Suppressor macrophage treated with lipopolysaccharide for 4 hours (primary cell): ENCODE measurements at places on chromosomes 11 and 22.

DNA sequence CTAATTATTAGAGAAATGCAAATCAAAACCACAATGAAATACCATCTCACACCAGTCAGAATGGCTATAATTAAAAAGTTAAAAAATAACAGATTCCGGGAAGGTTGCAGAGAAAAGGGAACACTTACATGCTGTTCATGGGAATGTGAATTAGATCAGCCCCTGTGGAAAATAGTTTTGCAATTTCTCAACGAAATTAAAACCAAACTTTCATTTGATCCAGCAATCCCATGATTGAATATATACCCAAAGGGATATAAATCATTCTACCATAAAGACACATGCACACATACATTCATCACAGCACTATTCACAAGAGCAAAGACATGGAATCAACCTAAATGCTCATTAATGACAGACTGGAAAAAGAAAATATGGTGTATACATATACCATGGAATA, 32.5 kb downstream of the NOX4 start:
- DNase-seq: no peak

DNA sequence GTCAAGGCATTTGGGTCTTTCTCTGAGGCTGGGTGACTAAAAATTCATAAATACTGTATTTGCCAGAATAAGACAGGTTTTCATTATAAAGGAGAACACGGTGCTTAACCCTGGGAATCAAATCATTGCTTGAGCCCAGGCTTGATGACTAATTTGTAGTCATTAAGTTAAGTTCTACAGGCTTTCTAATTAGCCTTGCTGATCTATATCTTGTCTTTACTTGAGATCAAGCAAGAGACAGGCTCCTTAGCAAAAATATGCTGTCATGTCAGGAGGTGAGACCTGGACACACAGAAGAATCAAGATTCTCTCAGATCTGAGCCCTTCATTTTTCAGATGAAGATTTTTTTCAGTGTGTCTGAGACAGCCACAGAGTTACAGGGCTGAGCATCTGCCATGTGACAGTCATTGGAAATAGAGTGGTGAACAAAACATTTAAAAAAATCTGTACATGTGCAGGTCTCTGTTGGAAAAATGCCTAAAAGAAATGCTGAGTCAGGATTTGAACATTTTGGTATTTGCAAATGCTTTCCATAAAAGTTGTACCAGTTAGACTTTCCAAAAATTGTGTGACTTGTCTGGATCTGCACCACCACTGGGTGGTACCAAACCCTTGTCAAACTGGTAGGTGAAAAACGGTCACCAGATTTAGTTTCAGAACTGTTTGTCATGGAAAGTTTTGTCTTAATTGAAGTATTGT, 14.6 kb downstream of the ACAT1 start:
- DNase-seq: no peak

GRCh38 chr22:36360871-36361383, 26.8 kb downstream of the MYH9 start:
- no peak for DNase-seq

- no peak for DNase-seq
These were observed 9.4 kb downstream of the CCDC88B start for GRCh38 chr11:64349404-64349803.

GRCh38 chr11:17116117-17116516, 38.6 kb upstream of the RPS13 start:
- DNase-seq: no peak

DNA sequence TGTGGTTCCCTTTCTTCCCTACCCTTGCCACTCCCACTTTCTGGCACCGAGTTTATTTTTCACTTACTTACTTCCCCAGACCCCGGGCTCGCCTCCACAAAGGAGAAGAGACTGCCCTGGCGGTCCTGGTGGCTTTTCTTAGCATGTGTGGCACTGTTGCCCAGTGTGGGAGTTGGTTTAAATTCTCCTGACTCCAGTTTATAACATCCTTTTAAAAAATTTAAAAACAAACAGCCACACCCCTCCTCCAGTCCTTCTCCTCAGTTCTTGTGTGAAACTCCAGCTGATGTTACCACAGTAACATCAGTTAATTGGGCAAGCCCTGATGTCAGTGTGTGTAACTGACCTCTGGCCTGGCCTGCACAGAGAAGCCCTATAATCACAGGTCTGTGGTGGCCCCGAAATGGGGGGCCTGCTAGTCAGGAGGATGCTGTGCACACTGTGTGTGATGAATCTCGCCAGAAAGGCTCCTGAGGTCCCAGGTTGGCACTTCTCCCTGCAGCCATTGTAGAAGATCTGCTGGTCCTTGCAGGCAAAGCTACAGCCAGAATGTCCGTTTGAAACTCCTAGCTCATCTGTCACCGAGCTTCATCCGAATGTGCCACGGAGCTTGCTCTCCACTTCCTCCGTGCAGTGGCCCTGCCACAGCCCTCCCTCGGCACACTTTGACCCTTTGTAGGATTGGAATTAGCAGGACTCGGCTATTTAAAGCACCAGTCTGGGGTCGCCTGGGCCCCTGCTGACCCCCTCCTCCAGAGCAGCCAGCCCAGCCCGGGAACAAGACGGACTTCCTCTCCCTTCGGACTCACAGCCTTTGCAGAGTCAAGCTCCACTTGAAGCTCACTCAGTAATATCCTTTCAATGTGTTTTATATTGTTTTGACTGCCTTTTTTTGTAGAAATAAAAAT, 7.6 kb downstream of the YDJC start:
- DNase-seq: peak; percentile 68

GRCh38 chr11:122178795-122179194, 62.8 kb upstream of the BLID start:
- no peak for DNase-seq

DNA sequence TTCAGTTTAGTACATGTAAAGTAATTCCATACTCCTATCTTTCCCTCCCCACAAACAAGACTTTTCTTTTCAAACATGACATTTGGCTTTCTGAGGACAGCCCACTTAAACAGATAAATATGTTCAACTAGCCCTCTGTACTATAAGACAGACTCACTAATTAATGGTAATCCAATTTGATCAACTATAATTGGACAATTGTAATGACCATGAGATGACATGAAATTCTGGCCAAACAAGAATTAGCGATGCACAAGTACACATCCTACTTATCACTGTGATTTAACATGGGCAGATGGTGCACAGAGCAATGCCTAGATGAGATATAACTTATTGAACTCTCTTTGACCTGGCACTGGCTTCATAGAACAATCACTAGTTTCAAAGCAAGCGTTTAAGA, 1033.7 kb upstream of the CCDC90B start:
- no peak for DNase-seq

DNA sequence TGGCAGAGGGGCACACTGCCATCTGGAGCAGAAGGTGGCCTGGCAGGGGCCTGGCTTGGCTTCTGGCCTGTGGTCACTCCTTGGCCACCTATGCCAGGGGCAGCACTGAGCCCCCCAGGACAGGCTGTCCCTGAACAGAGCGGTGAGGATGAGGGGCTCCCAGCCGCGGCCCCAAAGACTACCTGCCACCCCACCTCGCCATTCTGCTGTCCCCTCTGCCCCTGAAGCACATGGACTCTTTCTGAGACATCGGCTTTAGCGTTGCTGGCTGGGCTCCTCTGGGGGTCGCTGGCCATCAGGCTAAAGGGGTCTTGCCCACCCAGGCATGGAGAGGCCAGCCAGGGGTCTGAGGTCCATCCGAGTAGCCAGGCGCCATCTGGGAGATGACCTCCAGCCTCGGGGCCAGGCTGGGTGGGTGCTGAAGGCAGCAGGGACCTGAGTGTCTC, 87.8 kb downstream of the WNT7B start:
- no peak for DNase-seq

- DNase-seq: no peak
These were observed 501.9 kb downstream of the CNTN5 start for GRCh38 chr11:99522467-99523173.

DNA sequence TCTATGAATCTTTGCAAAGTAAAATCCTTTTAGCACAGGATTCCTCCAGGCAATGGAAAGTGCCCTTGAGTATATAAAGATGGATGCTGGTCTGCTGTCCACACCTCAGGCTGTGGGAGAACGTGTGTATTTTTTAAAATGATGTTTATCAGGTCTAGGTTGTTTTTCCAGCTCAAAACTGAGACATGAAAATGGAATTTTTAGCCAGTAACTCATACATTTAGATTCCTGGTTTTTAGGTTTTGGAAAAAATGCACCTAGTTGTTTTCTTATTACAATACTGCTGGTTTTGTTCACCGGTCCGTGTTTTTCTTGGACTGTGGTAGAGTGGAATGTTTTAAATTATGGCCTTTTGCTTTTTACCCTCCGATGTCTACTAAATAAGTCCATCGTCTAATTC, 554.7 kb downstream of the SOX6 start:
- no peak for DNase-seq

- DNase-seq: no peak
These were observed 29.9 kb downstream of the PIWIL3 start for GRCh38 chr22:24744638-24745037.

DNA sequence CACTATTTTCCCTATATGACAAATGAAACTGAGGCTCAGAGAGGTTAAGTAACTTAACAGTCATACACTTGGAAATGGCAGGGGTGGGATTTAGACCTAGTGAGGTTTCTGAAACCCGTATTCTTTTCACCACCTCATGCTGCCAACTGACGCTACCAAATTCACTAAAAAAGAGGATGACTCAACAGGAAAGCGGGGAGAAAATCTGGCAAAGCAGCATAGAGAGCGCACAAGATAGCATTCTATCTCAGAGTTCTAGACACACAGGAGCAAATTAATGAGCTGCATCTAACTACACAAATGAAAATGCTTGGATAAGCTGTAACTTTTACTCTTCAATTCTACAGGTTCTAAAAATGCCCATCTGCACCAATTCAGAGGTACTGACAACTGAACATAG, 136.4 kb downstream of the RBFOX2 start:
- DNase-seq: no peak

DNA sequence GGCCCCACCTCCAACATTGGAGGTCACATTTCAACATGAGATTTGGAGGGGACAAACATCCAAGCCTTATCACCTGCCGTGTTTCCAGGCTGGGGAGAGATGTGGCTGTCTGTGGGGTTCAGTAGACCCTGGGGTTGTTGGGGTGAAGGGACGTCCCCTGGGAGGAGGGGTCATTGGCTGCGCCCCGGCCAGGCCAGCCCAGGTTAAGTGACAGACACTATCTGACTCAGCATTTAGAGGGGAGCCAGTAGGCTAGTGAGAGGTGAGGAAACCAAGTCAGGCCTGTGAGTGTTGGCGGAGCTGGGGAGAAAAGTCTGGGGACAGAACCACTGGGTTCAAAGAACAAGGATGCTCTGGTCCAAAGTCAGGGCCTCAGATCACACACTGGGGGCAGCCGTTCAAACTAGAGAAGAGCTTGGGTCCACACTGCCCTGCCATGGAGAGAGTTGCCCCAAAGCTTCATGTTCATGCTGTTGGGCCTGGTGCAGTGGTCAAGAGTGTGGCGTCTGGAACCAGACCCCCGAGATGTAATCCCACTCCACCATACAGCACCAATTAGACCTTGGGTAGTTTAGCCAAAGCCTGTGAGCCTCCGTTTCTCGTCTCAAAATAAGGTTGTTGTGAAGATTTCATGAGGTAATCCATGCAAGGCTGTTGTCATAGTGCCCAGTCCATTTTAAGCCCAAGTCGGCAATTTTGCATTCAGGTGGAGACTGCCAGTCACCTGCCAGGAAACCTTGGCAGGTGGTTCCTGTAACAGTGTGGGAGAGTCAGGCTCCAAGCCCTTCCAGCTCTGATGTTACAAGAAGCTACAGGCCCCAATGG, 1289.6 kb downstream of the TBC1D22A start:
- no peak for DNase-seq

GRCh38 chr11:118956094-118956846, at the start of gene UPK2:
UPK2 (plus strand) TSS chr11:118956298; CDS start chr11:118956351, 53 bp downstream.
- DNase-seq: peak; percentile 91

DNA sequence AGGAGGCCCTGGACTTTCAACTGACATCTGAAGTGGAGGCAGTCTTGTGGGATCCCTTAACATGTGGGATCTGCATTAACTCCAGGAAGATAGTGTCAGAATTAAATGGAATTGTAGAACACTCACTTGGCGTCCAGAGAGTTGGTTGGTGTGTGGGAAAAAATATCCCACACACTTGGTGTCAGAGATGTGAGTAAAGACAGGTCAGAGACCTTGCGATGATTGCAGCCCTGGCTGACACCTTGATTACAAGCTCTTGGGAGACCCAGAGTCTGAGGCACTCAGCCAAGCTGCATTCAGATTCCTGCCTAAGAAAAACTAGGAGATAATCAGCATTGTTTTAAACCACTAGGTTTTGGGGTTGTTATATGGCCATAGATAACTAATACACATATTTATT, 7.2 kb upstream of the TPCN2 start:
- no peak for DNase-seq

DNA sequence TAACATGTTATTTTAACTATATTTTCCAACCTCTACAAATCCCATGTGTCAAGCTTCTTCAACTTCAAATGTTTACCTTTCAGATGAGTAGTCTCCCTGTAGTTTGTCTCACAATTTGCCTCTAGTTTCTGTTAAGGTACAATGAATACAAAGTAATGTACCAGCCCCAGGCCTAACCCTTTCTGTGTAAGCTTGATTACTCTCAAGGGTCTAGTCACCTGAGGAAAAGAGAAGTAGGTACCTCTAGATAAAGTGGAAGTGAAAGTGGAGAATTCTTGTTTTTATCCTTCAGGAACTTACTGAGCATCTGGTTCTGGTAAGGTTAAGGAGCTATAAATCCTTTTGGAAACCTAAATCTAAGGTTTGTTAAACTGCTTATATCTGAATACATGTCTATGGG, at the start of gene OR51A7:
OR51A7 (plus strand) TSS at position 300 of the 400 bp plus-strand sequence. CDS start 3,587 bp downstream, outside the sequence.
- no peak for DNase-seq

GRCh38 chr11:2390725-2391151, 9.8 kb upstream of the TSSC4 start:
- no peak for DNase-seq

GRCh38 chr11:95586155-95586554, 203.4 kb downstream of the FAM76B start:
- no peak for DNase-seq

DNA sequence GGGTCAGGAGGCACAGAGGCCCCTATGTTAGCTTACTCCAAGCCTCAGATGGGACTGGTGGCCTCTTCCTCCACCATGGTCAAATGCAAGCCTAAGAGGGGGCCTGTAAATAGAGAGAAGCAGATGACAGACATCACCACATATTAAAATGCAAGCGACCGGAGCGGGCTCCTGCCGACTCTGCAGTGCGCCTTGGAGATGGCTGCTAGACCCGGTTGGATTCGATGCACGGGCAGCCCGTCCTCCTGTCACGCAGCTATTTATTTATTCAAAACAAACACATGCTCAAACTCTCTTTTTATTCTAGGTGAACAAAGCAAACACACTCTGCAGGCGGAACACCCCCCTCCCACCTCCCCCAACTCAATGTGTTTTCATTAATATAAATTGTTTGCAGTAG, 208.0 kb downstream of the DSCAML1 start:
- no peak for DNase-seq
